ENCODE measurements at places on chromosomes 16 and 17.

DNA sequence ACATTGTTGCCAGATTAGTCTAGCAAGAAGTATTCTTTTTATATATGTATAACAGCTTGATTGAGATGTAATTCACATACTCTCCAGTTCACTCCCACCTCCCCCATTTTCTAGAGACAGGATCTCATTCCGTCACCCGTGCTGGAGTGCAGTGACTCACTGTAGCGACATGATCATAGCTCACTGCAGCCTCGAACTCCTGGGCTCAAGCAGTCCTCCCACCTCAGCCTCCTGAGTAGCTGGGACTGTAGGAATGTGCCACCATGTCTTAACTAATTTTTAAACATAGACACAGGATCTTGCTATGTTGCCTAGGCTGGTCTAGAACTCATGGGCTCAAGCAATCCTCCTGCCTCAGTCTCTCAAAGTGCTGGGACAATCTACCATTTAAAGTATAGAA is 3.3 kb upstream of the RSAD1 start:
- no peak for DNase-seq

GRCh38 chr16:81521141-81521626 is 76.6 kb downstream of the CMIP start:
- no peak for DNase-seq

DNA sequence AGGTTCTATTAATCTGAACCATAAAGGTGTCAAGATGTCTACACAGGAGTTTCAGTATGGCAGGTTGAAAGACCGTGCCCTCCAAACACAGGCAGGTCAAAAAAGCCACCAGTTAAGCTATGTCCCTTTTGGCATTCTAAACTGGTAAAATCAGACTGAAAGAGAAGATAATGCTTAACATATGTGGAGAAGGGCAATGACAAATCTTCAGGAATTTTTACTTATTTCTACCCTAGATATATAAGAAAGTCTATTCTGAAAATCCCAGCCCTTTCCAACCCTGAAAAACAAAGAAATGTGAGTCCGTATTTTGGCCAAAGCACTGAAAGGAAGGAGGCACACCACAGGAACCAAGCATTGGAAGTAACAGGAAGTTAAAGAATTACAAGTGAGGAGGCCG is 16.5 kb downstream of the AP1G1 start:
- DNase-seq: no peak

DNA sequence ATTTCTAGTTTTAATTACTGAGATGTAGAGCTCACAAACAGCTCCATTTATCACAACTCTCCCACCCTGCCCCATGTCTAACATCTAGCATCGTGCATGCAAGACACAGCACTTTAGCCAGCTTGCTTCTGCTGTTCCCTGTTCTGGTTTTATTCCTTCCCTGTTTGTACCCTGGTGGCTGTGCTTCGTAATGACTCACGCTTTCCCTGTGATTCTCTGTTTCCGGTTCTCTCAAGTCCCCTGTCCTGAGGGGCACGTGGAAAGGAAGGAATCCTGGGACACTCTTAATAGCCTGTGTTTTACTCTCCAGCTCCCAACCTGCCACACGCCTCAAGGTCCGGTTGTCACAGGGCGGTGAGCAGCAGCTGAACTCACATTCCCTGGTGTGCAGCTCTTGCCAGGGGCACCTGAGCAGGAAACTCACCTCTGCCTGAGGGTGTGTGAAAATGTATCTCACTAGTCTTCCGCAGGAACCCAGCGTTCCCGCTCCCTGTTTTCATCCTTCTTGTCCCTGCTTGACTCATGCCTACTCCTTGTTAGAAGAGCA is 10.6 kb downstream of the SHISA6 start:
- no peak for DNase-seq

- no peak for DNase-seq
Measured at GRCh38 chr17:11105141-11105540, 135.9 kb upstream of the SHISA6 start.

DNA sequence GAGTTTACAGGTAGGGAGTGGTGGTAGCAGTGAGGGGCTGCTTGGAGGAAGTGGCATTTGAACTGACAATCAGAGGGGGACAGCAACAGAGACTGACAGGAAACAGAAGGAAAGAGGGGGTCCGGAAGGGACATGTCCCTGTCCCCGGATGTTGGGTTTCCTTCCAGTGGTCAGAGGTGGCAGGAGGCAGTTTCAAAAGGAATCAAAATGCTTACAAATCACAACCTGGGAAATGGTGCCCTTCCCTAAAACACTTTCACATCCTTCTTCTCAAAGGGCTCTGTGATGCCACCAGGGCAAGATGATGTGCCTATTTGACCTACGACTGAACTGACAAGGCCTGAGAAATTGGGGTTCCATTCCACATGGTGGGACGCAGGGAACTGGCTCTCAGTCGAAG is 19.7 kb downstream of the ADGRG1 start:
- DNase-seq: no peak

DNA sequence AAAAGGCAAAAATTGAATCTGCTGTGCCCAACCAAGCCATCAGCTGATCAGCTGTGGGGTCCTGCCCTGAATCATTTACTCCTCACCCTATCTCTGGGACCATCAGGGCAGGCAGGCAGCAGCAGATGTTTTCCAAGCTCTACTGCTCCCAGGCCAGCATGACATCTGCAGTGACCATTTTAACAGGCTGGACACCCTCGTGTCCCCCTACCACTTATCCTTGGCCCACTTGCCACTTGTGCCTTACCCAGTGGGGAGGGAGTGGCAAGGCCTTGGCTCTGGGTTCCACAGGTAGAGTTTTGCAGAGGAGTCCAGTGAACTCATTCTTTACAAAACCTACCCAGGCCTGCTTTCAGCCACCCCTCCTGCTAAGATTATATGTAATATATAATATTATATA is 12.0 kb upstream of the CA4 start:
- DNase-seq: no peak

DNA sequence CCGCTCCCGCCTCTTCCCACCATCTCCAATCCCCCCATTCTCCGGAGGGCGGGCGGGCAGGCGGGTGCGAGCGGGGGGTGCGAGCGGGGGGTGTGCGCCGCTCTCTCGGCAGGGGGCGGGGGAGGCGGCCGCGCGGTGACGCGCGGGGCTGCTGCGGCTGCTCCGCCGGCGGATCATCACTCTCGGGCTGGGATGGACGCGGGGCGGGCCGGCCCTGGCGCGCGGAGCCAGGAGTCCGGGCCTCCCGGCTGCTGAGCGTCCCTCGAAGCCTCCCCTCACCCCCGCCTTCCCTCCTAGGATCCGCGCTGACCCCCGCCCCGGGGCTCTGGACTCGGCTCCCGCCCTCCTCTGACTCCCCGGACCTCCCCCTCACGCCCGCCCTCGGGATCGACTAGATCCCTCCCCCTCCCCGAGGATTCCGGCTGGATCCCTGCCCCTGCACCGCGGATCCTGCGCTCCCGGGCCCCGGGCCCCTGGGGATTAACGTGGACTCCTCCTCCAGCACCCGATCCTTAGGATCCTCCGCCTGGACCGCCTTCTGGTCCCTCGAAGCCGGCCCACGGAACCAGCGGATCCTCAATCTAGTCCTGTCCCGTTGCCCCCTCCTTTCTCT is 946 bp upstream of the TMEM256 start:
- no peak for DNase-seq

GRCh38 chr17:77957235-77957856 is 1.2 kb upstream of the TNRC6C start:
- no peak for DNase-seq

DNA sequence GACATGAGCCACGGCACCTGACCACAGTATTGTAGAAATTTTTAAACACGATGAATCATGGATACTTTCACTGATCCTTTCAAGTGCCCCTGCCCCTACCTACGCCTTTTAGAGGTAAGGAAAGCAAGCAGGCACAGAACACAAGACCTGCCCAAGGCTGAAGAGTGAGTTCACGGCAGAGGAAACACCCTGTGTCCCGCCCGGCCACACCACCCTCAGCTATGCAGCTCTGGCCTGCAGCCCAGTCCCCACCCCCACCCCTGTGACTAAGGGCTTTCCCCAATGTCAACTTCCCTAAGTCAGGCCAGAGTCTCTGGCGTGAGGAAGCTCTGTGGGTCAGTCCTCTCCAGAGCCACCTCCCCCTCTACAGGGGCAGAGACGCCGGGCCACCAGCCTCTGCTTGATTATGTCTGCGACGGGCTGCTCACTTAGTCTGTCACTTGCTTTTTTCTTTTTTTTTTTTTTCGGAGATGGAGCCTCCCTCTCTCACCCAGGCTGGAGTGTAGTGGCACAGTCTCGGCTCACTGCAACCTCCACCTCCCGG is 8.4 kb downstream of the SLC16A5 start:
- no peak for DNase-seq

GRCh38 chr16:85201574-85201973 is 89.3 kb upstream of the CIBAR2 start:
- DNase-seq: no peak

DNA sequence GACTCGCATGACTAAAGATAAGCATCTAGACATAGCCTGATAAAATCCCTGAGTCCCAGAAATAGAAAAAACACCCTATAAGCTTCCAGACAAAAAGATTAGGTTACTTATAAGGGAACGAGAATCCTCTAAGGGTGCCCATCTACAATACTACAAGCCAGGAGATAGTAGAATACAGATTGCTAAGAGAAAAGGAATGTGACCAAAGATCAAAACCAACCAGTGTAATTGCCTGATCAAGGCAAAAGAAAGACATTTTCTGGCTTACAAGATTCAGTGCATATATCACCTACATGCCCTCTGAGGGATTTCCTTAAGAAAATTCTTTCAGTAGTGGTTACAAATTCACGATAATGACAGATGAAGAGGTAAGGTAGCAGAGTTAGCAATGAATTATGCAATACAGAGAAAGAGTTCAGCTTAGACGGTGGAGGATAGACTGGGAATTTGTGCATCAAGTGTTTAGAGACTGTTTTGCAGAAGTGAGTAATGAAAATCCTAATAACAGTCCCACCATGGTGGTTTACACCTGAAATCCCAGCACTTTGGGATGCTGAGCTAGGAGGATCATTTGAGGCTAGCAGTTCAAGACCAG is 35.0 kb downstream of the BCL7C start:
- no peak for DNase-seq

- no peak for DNase-seq
Measured at GRCh38 chr17:49512296-49513043, 17.4 kb downstream of the NGFR start.

GRCh38 chr17:80675438-80676095 is 130.9 kb downstream of the RPTOR start:
- DNase-seq: no peak

DNA sequence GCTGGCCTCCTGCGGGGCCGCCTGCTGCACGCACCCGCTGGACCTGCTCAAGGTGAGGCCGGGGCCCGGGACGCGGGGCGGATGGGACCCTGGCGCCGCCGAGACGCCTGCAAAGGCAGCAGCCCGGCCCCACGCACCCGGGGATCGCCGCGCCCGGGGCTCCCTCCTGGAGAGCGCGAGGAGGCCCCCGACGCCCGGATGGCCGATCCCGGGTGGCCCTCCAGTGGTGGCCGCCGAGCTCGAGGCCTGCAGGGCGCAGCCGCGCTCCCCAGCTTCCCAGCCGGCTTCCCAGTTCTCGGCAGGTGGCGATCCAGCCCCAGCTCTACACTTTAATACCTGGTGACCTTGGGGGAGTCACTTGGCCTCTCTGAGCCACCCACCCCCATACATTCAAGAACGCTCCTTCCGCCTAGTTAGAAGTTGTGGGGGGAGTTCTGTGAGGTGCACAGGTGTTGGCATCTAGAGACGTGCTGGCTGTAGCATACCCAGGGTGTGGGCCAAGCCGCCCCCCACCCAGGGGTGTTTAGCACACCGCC is 452 bp downstream of the SLC25A10 start:
- no peak for DNase-seq

DNA sequence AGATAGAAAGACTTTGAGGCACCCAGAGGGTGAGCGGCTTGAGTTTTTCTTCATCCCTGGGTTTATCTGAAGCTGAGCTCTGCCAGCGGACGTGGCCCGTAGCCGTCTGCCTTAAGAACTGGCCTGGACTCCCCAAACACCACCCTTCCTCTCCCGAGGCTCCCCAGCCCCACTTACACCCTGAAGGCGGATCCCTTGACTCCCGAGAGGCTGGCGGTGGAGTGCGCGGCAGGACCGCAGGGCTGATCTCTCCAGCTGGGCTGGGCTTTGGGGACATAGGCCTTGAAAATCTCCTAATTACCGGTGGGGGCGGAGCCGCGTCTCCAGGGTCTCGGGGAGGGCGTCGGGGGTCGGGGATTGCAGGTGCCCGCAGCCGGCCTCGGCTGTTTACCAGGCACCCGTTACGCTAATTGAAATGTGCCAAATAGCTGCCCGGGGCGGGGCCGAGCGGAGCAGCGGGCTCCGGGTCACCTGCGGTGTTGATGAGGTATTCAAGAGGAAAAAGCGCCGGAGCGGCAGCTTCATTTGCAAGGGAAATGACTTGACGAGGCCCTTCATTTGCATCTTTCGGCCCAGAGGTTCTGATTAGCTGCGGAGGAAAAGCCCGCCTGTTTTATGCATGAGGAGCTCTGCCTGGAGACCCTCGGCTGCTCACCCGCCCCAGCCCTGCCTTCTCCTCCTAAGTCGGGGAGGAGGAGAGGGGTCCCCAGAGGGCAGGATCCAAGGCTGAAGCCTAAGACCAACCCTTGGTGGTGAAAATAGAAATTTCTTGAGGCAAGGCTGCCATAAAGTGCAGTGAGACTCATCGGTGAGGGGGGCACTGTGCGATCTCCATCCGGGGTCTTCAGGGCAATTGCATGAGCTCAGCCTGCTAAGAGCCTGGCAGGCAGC is 100.7 kb downstream of the MGAT5B start:
- peak; percentile 81 for DNase-seq

- DNase-seq: no peak
Measured at GRCh38 chr16:46713634-46714033, 24.2 kb downstream of the ORC6 start.

DNA sequence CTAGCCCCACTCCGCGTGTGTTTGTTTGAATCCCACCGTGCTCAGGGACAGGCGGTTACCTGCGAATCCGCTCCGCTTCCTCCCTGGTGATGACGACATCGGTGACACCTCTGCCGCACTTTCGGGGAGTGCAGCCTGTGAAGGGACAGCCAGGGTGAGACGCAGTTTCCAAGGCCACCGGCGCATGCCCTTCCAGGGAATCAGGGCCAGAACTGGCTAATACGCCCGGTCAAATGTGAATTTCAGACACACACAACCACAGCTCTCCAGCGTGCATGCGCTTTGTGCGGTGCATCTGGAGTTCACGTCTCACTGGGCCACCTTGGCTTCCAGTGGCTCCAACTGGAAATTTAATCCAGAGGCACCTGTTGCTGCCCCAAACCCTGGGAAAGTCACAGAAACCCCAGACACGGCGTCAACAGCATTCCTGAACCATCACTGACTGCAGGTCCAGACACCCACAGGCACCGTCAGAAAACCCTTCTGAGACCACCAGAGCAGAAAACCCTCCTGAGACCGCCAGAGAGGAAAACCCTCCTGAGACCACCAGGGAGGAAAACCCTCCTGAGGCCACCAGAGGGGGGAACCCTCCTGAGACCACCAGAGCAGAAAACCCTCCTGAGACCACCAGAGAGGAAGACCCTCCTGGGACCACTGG is 6.6 kb upstream of the HEXD start:
- DNase-seq: no peak
